ENCODE measurements at places on chromosomes 1 and 21.

GRCh38 chr1:69595486-69595885 lies 27.8 kb downstream of the LRRC7 start:
- DNase-seq, result no peak

DNA sequence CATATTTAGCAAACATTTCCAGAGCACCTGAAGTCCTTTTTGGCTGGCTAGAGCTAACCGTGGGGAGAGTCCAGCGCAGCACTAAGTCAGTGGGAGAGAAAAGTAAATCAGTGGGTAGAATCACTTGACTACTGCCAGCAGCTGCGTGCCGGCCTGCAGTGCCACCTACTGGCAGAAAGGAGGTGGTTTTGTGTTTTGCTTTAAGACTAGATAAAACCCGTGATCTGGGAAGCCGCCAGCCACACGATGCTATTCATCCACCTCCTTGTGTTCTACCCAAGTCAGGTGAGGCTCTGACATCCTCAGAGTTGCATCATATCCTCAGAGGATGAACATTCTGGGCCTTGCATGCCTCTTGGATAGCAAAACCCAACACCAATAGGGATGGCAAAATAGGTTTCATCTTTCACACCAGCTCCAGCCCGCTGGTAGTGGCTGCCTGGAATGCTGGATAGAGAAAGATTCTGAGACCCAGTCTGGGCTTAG lies 14.1 kb upstream of the HEYL start:
- DNase-seq, result peak; percentile 61

DNA sequence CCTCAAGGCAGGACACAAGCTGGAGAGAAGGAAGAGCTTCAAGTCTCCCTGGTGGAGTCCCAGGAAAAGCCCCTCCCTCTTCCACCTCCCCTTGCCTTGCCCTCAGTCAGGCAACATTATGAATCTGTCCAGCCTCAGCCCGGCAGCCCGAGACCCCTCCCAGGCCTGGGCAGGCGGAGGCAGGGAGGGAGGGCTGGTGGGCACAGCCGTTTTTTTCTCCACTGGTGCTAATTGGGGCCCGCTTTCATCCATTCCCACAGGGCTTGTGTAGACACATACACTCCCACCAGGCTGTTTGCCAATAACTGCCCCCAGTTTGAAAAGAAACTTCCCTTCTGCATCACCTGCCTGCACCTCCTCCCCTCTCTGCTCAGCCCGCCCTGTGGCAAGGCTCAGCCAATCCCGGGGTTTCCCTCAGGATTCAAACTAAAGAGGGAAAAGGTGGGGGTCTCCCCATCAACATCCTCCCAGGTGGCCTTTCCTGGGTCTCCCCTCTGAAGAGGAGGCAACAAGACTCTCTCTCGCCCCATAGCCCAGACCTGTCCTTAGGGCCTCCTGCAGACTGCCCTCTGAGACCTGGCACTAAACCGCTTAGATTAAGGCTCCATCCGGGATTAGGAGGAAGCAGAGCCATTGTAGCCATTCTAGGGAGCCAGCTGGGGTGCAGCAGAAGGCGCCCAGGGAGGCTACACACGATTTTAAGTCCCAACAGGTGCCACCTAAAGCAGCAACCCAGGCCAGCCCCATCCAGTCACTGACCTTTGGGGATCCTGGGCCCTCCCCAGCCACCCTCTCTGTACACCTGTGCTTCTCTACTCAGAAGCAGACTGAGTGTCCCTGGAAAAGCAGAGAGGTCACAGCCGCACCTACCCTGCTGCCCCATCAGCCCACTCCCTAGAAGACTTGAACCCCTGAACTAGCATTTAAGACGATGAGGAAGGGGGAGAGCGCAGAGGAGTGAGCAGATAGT lies 3.5 kb downstream of the IGSF9 start:
- DNase-seq, result no peak

GRCh38 chr1:209250861-209251636 lies 332.5 kb upstream of the CAMK1G start:
- DNase-seq, result no peak

- DNase-seq, result no peak
Observed at GRCh38 chr21:45034556-45035476, 39.6 kb upstream of the ADARB1 start.

- no peak for DNase-seq
Observed at GRCh38 chr1:107378866-107379265, 238.0 kb downstream of the NTNG1 start.

- DNase-seq, result no peak
Observed at GRCh38 chr1:42888013-42888633, 41.7 kb downstream of the ZNF691 start.

DNA sequence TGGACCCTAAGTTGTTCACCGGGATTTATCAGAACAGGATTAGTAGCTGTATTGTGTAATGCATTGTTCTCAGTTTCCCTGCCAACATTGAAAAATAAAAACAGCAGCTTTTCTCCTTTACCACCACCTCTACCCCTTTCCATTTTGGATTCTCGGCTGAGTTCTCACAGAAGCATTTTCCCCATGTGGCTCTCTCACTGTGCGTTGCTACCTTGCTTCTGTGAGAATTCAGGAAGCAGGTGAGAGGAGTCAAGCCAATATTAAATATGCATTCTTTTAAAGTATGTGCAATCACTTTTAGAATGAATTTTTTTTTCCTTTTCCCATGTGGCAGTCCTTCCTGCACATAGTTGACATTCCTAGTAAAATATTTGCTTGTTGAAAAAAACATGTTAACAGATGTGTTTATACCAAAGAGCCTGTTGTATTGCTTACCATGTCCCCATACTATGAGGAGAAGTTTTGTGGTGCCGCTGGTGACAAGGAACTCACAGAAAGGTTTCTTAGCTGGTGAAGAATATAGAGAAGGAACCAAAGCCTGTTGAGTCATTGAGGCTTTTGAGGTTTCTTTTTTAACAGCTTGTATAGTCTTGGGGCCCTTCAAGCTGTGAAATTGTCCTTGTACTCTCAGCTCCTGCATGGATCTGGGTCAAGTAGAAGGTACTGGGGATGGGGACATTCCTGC lies 3.9 kb upstream of the OLFML3 start:
- no peak for DNase-seq

- no peak for DNase-seq
Observed at GRCh38 chr1:213119794-213120193, 68.8 kb downstream of the RPS6KC1 start.

DNA sequence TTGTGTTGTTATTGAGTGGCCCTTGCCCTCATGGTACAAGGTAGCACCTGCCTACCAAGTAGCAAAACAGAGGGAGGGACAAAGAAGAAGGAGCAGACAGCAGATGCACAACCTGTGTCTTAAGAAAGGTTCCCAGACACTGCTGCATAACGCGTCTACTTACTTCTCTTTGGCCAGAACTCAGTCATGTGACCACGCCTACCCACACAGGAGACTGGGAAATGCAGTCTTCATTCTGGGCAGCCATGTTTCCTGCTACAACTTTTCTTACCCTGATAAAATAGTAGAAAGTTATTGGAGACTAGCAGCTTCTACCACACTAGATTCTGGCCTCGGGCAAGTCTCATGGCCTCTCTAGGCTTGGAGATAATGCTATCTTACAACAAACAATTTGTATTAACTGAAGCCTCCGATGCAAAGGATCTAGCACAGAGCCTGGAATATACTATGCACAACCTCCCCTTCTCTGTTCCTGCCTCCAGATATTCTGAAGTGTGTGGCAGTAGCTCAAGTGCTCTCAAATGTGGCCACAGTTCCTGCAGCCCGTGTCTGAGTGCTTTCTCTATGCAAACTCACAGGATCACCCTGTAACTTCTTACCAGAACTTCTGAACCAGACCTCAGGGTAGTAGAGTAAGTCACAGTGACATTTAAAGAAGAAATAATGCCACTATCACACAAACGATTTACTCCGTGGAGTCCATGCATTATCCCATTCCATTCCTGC lies 34.1 kb upstream of the BTG2 start:
- DNase-seq, result no peak

DNA sequence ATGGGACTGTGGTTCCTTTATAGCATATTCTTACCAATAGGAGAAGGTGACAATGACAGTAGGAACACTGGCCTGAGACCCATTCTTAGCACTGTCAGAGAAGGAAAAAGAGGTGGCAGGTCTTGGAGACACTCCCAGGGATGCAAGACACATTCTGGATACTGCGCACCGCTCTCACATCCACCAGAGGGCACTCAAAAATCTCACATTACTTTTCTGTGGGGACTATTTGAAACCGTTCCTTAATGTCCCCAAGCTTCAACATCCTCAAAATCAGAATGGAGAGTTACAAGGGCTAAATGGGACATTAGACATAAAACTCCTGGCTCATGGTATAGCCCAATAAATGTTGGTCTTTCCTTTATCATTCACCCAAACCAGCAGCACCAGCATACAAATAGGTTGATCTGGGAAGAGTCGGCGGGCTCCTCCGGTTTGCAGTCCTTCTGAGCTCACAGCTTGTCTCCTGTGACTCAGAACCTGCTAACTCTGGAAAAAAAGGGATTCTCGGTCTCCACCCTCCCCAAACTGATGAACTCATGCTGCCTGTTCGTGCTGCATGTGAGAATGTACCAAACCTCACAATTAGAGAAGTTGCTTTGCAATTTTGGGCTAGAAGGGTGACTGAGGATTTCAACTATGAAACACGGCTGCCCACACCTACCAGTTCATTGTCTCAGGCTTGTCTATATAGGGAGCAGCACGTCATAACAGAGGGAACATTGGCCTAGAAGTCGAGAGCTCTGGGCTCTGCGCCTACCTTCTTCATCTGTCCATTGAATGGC lies 40.2 kb downstream of the IL12RB2 start:
- no peak for DNase-seq

GRCh38 chr1:66571789-66572188 lies 37.8 kb downstream of the SGIP1 start:
- DNase-seq, result no peak

DNA sequence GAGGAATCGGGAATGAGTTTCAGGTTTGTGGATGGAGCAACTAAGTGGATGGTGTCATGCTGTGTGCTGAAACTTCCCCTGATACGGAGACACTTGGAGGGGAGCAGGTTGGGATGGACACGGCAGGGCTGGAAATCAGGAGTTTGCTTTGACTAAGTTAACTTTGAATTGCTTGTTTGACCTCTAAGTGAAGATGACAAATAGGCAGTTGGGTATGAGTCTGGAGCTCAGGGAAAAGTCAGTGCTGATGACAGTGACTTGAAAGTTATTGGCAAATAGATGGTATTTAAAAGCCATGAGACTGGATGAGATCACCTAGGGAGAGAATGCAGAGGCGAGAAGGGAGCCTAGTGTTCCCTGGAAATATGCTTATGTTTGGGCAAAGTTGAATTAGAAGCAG lies 12.8 kb upstream of the ZSCAN20 start:
- no peak for DNase-seq

- DNase-seq, result no peak
Observed at GRCh38 chr1:40310983-40311642, 6.0 kb downstream of the COL9A2 start.

DNA sequence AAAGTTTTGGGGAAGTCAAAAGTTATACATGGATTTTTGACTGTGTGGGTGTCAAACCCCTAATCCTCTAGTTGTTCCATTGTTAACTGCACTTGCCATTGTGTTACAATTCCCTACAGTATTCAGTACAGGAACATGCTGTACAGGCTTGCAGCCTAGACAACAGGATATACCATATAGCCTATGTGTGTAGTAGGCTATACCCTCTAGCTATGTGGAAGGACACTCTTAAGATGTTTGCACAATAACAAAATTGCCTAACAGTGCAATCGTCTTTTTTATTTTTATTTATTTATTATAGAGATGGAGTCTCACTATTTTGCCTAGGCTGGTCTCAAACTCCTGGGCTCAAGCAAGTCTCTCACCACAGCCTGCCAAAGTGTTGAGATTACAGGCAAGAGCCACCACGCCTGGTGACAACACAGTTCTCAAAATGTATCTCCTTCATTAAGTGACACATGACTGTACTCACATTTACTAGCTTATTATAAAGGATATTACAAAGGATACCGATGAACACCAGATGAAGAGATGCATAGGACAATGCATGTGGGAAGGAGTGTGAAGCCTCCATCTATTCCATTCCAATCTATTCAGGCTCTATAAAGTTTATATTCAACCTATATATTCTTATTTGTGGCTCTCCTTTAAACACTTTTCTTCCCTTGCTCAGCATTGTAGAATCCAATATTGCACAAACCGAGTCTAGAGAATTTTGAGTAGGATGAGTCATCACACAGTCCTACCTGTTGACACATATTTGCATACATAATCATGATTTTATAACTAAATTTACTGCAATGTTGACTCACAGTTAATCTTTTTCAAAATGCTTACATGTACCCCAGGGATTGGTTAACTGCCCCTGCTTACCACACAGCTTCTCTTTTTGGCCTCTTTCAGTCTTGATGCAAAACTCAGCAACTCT lies 28.4 kb upstream of the CEP350 start:
- no peak for DNase-seq

GRCh38 chr1:231557898-231558707 lies 29.6 kb downstream of the TSNAX start:
- DNase-seq, result no peak

GRCh38 chr1:180154003-180154324 lies 705 bp upstream of the QSOX1 start:
- DNase-seq, result no peak

DNA sequence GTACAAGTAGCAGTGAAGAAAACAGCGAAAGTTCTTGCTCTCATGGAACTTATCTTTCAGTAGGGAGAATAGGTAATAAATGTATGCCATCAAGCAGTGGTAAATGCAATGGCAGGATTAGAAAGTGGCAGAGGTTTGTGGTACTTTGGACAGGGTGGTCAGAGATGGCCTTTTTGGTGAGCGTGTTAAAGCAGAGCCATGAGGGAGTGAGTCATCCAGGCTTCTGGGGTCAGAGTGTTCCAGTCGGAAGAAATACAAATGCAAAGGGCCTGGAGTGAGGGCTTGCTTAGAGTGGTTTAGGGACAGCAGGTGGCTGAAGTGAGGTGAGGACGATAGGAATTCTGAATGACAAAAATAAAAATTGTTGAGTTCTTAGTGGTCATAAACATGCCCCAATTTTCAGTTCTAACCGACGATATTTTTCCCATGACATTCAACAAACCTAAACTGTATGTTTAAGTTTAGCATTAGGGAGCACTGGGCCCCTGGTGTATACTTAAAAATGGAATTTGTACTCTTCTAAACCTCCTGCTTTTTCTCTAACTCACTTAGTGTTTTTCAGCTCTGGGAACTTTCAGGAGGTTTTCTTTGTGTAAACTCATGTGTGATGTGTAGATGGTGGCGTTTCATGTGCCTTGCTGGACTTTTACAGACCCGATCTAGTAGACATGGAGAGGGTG lies 78.2 kb downstream of the MACF1 start:
- DNase-seq, result no peak

DNA sequence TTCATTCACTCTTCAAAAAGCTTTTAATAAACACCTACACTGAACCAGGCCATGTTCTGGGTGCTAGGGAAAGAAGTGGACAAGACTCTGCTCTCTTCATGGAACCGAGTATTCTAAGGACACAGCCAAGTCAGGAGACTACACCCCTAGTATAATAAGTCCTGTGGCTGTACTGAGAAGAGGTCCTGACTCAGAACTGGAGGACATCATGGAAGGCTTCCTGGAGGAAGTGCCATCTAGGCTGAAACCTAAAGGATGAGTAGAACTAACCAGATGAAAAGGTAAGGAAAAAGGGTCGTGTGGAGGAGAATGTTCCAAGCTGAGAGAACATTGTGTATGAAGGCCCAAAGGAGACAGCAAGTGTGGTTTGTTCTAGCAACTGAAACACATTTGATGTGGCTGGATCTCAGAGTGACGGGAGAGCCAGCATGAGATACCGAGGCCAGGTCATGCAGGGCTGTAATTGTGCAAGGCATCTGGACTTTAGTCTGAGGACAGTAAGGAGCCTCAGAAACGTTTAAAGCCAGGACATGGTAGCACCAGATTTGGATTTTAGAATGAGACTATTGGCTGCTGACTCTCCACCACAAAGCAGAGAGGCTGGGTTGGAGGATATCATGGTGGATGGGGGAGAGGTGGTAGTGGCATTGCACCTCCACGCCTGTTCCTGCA lies 82.5 kb downstream of the LRRN2 start:
- DNase-seq, result no peak

GRCh38 chr21:36710729-36711048 lies 11.8 kb downstream of the SIM2 start:
- no peak for DNase-seq

Data from stimulated activated CD8-positive, alpha-beta memory T cell treated with anti-CD3 and anti-CD28 coated beads, Interleukin-7, amount 100 ng/mL, for 1 hour (primary cell).